Suprapubic skin (tissue), 4 donors: ENCODE measurements at places on chromosomes 5 and 9.

DNA sequence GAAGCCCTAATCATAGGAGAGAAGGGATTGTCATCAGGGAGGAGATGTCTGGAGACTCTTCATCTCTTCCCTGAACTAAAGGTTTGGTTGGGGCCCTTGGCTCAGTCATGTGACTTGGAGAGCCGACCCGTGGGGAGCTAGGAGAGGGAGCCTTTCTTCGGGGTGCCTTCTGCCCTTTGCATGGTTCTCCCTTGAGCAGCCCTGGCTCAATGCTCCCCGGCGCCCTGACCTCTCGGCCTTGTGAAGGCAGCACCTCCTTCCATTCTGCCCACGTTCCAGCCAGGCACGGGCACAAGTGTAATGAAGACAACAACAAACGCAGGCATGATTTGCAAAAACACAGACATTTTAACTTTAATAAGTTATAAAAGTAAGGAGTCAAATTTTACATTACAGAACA lies 50.4 kb downstream of the ZNF354C start:
- no peak for DNase-seq

DNA sequence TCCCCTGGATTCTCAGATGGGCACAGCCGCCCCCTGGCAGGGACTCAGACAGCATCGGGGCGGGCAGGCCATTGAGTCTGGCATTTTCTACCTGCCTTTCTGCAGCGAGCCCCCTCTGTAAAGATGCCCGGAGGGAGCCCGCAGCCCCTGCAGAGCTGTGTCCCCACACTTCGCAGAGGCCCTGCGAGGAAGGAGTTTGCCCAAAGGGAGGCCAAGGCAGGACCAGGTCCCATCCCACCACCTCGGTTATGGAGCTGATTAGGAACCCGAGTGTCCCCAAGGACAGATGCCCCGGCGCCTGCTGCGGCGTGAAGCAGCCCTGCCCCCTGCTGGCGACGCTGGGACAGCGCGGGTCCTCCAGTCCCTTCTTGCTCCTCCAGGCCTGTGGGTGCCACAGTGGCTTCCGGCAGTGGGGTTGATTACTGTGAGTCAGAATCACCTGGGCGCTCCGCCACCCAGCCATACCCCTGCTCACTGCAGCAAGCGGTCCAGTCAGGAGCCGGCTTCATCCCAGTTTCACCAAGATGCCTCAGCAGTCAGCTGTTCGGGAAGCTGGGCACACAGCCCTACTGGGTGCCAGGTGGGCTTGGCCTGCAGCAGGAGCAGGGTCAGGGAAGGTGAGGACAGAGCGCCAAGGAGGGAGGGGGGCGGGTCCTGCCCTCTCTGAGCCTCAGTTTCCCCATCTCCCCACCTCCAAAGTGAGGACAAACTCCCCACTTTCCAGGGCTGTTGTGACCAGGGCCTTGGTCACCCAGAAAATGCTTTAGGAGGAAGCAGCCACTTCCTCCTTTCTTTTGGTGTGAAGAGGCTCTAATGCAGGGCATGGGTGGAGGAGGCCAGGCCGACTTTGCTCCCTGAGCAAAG lies 117.2 kb downstream of the RXRA start:
- DNase-seq, result peak; percentile 92

DNA sequence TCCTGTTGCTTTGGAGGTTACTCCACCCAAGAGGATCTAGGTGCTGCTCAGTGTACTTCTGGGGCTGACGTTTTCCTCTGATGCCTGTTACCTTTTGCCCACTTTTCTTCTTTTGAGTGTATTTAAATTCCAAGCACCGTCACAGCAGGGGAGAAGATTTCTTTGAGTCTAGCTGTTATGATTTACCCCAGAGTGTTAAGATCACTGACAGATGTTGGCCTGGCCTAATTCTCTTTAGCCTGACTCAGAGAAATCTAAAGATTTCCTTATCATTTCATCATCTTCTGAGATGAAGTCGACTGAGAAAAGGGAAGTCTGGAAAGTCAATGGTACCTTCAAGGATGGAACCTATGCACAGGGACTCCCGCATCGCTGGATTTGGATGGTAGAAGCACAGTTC lies 191.5 kb downstream of the FBXL7 start:
- no peak for DNase-seq

- DNase-seq, result no peak
Measured at GRCh38 chr5:109739741-109740728, 50.3 kb downstream of the MAN2A1 start.

DNA sequence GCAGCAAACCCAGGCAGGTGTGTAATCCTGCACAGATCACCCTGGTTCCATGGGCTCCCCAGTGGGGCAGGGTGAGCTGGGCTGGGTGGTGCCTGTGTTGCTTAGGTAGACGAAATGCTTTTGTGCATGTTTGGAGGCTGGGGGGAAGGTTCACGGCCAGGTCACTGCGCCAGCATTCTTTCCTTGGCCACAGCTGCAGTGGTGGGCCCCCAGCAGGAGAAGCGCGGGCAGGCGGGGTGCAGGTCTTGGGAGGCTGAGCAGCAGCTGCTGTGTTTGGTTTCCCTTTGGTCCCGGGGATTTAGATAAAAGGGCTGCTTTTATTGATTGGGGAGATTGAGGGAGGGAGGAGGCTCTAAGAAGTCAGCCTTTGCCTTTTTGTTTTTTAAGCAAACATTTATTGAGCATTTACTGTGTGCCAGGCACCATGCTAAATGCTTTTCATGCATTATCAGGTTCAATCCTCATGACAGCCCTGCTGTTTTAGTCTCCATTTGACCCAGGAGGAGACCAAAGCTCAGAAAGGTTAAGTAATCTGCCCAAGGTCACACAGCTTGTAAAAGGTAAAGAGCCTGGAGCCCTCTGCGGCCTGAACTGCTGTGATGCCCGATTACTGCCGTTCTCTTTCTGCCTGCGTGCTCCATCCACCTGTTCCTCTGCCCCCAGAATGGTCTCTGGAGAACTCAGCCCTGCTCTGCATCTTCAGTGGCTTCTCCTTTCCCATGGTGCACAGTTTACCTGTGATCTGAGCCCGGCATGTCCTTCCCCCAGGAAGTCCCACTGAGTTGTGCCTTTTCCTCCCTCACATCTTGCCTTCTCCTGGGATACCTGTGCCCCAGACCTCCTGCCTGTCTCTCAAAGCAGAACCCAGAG lies 94.4 kb downstream of the MACROH2A1 start:
- no peak for DNase-seq

GRCh38 chr5:90987726-90988125 lies 395.4 kb downstream of the ARRDC3 start:
- DNase-seq, result no peak
